ENCODE measurements at places on chromosomes 2 and 18.

DNA sequence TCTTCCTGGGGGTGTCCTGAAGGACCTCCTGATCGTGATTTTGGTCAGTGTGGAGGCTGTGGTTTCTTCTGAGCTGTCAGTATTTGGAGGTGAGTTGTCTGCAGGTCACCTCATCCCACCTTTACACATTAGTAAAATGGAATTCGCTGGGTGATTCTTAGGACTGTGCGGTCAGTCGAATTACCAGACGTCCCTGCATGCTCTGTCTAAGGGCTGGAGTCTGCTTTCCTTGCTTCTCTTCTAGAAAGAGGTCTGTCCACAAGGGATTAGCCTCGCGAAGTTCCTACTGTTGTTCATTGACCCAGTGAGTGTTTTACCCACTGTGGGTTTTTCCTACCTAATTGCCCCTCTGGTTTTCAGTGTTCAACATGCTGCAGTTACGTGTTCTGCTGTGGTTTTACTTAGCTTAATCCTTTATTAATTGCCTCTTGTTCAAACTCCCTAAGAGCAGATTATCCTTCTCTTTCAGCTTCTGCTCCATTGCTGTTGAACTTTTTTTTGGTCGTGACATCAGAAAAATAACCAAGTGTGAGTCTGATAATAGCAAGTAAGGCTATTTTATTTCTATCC lies 183.4 kb downstream of the NEDD4L start:
- DNase-seq, result no peak

DNA sequence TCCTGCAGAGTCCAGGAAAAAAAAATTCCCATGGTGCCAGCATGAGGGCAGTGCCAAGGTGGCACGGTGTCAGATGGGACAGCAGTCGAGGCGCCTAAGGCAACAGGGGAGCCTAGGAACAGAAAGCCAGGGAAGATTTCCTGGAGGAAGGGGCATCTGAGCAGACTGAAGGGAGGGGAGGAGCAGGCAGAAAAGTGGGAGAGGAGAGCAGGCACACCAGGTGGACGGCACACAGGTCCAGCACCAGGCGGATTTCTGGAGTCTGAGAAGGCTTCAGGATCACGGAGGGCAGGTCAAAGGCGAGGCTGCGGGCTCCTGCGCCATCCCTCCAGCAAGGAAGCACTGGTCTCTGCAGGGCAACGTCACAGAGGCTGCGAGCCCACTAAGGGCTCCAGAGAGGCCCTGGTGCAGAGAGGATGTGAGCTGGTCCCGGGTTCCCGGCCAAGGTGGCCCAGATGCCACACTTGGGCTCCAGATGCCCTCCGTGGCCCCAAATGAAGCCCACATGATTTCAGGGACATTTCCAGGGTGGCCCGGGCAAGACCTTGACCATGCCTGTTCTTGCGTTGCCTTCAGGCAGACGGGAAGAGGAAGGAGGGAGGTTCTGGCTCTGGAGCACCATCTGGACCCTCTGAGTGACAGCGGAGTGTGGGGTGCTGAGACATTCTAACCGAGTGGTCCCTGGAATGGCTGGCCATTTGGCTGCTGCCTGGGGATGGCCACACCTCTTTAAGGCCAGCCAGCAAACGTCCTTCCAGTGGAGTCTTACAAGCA lies 4.1 kb downstream of the HS6ST1 start:
- DNase-seq, result no peak

GRCh38 chr18:6752202-6752860 lies 22.8 kb downstream of the ARHGAP28 start:
- DNase-seq, result no peak

DNA sequence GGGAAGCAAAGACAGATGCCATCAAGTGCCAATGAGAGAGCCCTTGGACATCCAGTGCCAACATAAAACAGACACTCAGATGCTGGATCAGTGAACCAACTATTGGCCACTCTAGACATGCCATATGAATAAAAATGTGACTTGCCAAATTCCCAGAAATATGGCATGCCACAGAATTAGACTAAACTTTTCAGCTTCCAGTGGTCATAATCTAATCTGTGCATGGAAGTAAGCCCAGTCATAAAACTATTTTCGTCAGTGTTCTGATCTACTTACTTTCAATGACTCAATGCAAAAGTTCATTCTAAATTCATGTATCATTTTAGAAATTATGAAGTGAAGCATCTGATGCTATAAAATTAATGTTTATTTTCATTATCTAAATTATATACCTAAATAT lies 1506.2 kb upstream of the NXPH2 start:
- no peak for DNase-seq

GRCh38 chr2:234478121-234478858 lies 18.6 kb downstream of the ARL4C start:
- DNase-seq, result no peak

- no peak for DNase-seq
Measured at GRCh38 chr18:29439398-29439797, 1262.5 kb upstream of the CDH2 start.

GRCh38 chr2:203379156-203379555 lies 51.0 kb downstream of the ABI2 start:
- no peak for DNase-seq

Measured in activated CD8-positive, alpha-beta memory T cell treated with anti-CD3 and anti-CD28 coated beads for 1 hour (primary cell).